ENCODE measurements at places on chromosomes 5 and 9. TPM values are rescaled to one million over a fixed set of nuclear protein-coding genes. Genes with fewer than 3 reads are reported as not detected.

- no peak overlapping the region for H3K4me3 ChIP-seq
- no peaks in the 10 kb centered on the region for H3K4me1 ChIP-seq
- DNase-seq: no peak
- H3K27ac ChIP-seq: no peak overlapping the region
Observed at GRCh38 chr9:102986425-102986824, 8.7 kb upstream of the CYLC2 start.

IFNB1 gene
- total RNA-seq: not detected

DNA sequence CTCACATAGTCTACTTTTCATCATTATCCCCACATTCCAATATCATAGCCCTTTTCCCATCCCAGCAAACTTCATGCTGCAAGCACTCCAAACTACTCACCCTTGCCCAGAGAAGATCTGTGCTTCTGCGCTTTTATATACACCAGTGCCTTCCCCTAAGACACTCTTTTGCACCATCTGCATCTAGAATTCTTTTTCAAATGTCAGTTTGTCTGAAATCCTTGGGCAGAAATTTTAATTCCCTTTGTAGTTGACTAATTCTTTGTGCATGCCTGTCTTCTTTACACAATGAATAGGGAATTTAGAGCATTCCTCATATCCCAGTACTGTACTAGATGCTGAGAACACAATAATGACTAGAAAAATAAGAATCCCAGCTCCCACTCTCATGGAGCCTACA lies 298.9 kb downstream of the KCNN2 start:
- H3K27ac ChIP-seq: no peak overlapping the region
- H3K36me3 ChIP-seq: no peaks in the 10 kb centered on the region
- H3K4me1 ChIP-seq: peaks cover 3% of the 10 kb centered on the region
- H3K4me3 ChIP-seq: no peak overlapping the region
- no peak for DNase-seq

DNA sequence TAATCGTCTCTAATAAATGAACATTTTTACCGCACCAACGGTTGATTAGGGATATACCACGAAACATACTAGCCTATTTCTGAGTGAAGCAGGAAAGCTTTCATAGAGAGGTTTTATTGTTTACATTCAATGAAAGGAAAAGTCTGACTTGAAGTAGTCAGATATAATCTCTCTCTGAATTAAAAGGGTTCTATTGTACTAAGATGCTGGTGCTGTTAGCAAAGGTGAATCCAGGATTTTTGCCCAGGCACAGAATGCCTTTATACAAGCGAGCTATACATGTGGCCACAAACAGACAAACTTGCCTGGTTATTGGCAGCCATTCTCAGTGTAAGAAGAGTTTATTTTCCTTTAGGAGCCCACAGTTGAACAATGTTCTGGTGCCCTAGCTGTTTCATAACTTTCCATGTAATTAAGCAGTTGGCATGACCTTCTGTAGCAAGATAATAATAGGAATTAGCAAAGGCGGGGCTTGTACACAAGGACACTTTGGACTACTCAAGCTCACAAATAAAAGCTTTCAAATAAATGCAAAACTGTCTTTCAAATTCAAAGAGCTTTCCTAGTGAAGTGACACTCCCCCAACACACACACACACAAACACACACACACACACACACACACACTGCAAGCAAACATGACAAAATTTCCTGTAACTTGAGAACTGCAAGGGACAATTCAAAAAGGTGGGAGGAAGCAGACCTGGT lies 198.7 kb upstream of the MAP3K1 start:
- no peak for DNase-seq
- no peaks in the 10 kb centered on the region for H3K36me3 ChIP-seq
- no peaks in the 10 kb centered on the region for H3K4me1 ChIP-seq
- H3K4me3 ChIP-seq: no peak overlapping the region
- H3K27ac ChIP-seq: no peak overlapping the region

GRCh38 chr9:19495186-19496028 lies 86.6 kb downstream of the ACER2 start:
- no peak overlapping the region for H3K27ac ChIP-seq
- no peak for DNase-seq
- no peaks in the 10 kb centered on the region for H3K27me3 ChIP-seq
- no peak overlapping the region for H3K4me3 ChIP-seq
- H3K4me1 ChIP-seq: no peaks in the 10 kb centered on the region
- no peaks in the 10 kb centered on the region for H3K36me3 ChIP-seq

DNA sequence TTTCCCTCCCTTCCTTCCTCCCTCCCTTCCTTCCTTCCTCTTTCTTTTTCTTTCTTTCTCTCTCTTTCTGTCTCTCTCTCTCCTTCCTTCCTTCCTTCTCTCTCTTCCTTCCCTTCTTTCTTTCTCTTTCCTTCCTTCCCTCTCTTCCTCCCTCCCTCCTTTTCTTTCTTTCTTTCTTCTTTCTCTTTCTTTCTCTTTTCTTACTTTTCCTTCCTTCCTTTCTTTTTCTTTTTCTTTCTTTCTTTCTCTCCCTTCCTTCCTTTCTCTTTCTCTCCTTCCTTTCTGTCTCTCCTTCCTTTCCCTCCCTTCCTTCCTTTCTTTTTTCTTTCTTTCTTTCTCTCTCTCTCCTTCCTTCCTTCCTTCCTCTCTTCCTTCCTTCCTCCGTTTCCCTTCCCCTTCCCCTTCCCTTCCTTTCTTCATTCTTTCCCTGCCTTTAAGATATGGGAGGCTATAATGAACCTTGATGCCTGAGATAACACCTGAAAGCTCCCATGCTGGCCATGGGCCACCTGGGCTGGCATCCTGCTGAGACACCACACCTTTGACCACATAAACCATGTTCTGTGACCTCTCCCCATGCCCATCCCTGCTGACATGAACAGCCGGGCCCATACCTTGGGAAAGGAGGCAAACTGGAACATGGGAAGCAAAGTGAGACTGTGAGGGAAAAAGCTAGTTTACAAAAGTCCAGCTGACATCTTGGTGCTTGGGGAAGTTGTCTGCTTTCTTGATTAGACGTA lies 197.8 kb upstream of the ZNF618 start:
- no peaks in the 10 kb centered on the region for H3K27me3 ChIP-seq
- no peaks in the 10 kb centered on the region for H3K4me1 ChIP-seq
- no peak overlapping the region for H3K4me3 ChIP-seq
- no peak overlapping the region for H3K27ac ChIP-seq
- no peaks in the 10 kb centered on the region for H3K36me3 ChIP-seq

- H3K27me3 ChIP-seq: no peaks in the 10 kb centered on the region
- DNase-seq: no peak
- no peak overlapping the region for H3K4me3 ChIP-seq
- H3K4me1 ChIP-seq: peaks cover 20% of the 10 kb centered on the region
Observed at GRCh38 chr9:132125944-132126679, 35.7 kb upstream of the NTNG2 start.

DNA sequence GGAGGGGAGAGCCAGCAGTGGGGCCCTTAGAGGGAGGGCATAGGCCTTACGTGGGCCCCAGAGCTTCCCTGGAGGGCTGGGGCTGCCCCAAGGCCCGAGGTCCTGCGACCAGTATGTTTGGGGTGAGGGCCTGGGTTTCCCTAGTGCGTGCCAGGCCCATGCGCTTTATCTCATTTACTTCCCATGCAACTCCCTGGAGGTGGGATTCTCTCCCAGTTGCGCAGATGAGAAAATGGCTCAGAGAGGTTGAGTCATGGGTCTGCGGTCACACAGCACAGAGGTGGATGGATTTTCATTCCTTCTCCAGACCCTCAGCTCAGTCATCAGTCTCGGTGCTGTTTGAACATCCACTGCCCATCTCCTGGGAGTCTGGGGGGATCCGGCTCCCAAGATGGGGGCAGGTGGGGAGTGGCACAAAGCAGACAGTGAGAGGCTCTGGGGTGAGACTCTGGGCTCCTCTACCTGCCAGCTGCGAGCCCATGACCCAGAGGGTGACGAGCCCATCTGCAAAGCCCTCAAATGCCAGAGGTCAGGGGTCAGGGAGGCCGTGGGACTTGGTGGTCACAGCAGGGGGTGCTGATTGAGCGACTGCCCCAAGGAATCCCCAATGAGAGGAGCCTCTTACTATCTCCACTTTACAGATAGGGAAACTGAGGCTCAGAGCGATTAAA lies 171.2 kb downstream of the GAPVD1 start:
- H3K27ac ChIP-seq: no peak overlapping the region
- H3K27me3 ChIP-seq: no peaks in the 10 kb centered on the region
- no peaks in the 10 kb centered on the region for H3K4me1 ChIP-seq
- no peaks in the 10 kb centered on the region for H3K36me3 ChIP-seq

DNA sequence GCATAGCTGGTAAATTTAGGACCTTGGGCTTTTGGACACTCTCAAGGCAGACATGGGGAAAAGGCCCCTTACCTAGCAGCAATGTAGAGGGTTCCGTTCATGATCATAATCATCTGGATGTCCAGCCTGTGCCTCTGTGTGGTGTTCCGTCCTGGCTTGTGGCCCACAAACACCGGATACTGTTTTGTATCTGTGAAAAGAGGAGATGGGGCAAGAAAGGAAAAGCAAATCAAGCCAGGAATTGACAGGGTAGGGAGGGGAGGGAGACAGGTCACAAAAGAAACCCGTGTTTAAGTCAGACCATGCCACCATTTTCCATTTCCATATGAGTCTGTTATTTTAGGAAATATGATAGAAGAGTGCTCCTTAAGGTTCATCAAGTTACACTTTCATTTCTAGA lies 72.5 kb downstream of the SEMA6A start:
- H3K27ac ChIP-seq: no peak overlapping the region
- no peaks in the 10 kb centered on the region for H3K27me3 ChIP-seq
- peaks cover 3% of the 10 kb centered on the region for H3K4me1 ChIP-seq
- no peak overlapping the region for H3K4me3 ChIP-seq
- peaks cover 76% of the 10 kb centered on the region for H3K36me3 ChIP-seq

GRCh38 chr5:77133061-77133758 lies 46.1 kb upstream of the ZBED3 start:
- no peak overlapping the region for H3K4me3 ChIP-seq
- H3K36me3 ChIP-seq: no peaks in the 10 kb centered on the region
- H3K27ac ChIP-seq: no peak overlapping the region
- DNase-seq: no peak
- H3K27me3 ChIP-seq: no peaks in the 10 kb centered on the region
- no peaks in the 10 kb centered on the region for H3K4me1 ChIP-seq

Measured in H1 (cell line).